ENCODE measurements at places on chromosomes 7 and 10. TPM values are rescaled to one million over a fixed set of nuclear protein-coding genes. Genes with fewer than 3 reads are reported as not detected.
A peak's percentile ranks its signal among the peaks of the same experiment; 100 is the strongest.

- DNase-seq = no peak
- H3K27ac ChIP-seq = no peak overlapping the region
- peaks cover 5% of the 10 kb centered on the region for H3K27me3 ChIP-seq
- H3K36me3 ChIP-seq = no peaks in the 10 kb centered on the region
Observed at GRCh38 chr10:15485684-15486316, 114.7 kb upstream of the FAM171A1 start.

GRCh38 chr7:155003092-155003375, at the start of gene PAXIP1:
PAXIP1 (minus strand) TSS chr7:155003124; CDS start chr7:155002929, 195 bp downstream.
- peak within 1 kb of the TSS; percentile 98 for H3K4me3 ChIP-seq
- peaks cover 5% of the 10 kb centered on the region for H3K27me3 ChIP-seq
- peak within 1 kb of the TSS; percentile 86 for H3K27ac ChIP-seq
- H3K36me3 ChIP-seq = peaks cover 5% of the 10 kb centered on the region
- DNase-seq = no peak
- H3K4me1 ChIP-seq = no peaks in the 10 kb centered on the region

- peaks cover 9% of the 10 kb centered on the region for H3K27me3 ChIP-seq
- peaks cover 22% of the 10 kb centered on the region for H3K4me1 ChIP-seq
- H3K36me3 ChIP-seq = no peaks in the 10 kb centered on the region
- H3K27ac ChIP-seq = no peak overlapping the region
- no peak overlapping the region for H3K4me3 ChIP-seq
Observed at GRCh38 chr10:71138166-71138830, 74.1 kb upstream of the UNC5B start.

DNA sequence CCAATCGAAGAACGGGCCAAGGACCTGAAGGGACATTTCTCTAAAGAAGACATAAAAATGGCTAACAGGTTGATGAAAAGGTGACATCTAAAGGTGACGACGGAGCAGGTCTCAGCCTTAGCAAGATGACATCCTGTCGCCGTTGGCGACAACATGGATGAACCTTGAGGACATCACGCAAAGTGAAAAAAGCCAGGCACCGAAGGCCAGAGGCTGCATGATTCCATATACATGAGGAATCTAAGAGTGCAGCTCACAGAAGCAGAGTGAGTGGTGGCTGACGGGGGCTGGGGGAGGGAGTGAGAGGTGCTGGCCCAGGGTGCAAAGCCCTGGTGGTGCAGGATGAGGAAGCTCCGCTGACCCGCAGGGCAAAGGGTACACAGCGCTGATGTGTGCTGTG, 34.1 kb upstream of the NKX6-2 start:
- H3K4me3 ChIP-seq = peak overlapping the region; percentile 83
- H3K27me3 ChIP-seq = peaks cover 13% of the 10 kb centered on the region
- no peaks in the 10 kb centered on the region for H3K4me1 ChIP-seq
- peaks cover 8% of the 10 kb centered on the region for H3K36me3 ChIP-seq
- H3K27ac ChIP-seq = peak overlapping the region; percentile 91

DNA sequence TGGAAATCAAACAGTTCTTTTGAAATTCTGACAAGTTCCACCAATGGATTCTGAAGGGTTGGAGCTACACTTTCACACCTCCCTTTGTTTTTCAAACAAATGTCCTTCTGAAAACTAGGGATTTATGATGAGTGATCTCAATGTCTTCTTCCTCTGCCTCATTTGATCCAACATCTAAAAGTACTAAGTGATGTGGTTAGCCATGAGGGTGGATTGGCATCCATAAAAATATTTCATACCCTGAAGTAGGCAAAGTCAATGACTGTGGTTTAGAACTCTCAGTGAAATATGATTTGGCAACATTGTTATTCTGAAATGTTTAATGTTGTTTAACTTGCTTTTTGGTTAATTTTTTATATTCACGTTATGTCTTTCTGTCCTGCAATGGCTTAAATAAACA, 136.9 kb downstream of the MBL2 start:
- no peak for DNase-seq
- peaks cover 1% of the 10 kb centered on the region for H3K27me3 ChIP-seq
- H3K27ac ChIP-seq = no peak overlapping the region
- H3K4me1 ChIP-seq = peaks cover 12% of the 10 kb centered on the region
- H3K4me3 ChIP-seq = no peak overlapping the region

GRCh38 chr7:45073786-45074527, 14.8 kb downstream of the NACAD start:
- H3K4me1 ChIP-seq = no peaks in the 10 kb centered on the region
- no peak for DNase-seq
- no peak overlapping the region for H3K27ac ChIP-seq
- H3K27me3 ChIP-seq = peaks cover 22% of the 10 kb centered on the region
- peaks cover 33% of the 10 kb centered on the region for H3K36me3 ChIP-seq

The GRID1 gene
- 0.26 TPM for total RNA-seq

The PNLIPRP2 gene
- total RNA-seq = not detected

The EPDR1 gene
- total RNA-seq = 11.7 TPM
